CD4-positive, alpha-beta T cell treated with Interleukin-10 for 1 hour (primary cell): ENCODE measurements at places on chromosomes 6 and 20.

DNA sequence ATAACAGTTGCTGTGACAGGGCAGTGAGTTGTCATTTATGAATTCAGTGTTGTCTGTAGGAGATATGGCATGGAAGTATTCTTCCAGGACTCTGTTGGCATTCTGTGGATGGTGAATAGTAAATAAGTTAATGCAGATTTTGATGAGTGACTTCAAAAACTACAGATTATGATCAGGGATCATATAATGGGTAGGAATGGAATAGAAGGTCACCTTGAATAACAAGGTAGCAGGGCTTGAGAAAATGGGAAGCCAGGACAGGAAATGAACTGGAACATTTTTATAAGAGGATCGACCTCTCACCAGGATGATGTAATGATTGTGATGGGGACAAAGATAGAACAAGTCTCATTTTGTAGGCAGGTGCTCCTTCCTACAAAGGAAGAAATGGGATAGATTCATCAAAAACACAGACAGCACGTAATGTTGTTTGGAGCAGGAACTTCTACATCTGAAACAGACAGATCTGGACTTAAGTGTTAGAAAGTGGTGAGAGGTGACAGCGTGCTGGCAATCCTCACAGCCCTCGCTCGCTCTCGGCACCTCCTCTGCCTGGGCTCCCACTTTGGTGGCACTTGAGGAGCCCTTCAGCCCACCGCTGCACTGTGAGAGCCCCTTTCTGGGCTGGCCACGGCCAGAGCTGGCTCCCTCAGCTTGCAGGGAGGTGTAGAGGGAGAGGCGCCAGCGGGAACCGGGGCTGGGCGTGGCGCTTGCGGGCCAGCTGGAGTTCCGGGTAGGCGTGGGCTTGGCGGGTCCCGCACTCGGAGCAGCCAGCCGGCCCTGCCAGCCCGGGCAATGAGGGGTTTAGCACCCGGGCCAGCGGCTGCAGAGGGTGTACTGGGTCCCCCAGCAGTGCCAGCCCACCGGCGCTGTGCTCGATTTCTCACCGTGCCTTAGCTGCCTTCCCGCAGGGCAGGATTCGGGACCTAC, 30.8 kb upstream of the SSR1 start:
- DNase-seq: no peak

GRCh38 chr6:142702501-142703460, 242.2 kb downstream of the HIVEP2 start:
- peak; percentile 18 for DNase-seq

- DNase-seq: no peak
These were observed 50.5 kb downstream of the ZNF831 start for GRCh38 chr20:59214073-59214472.

- DNase-seq: no peak
These were observed 96.0 kb downstream of the SOBP start for GRCh38 chr6:107585815-107586435.

GRCh38 chr6:48736501-48737206, 625.7 kb upstream of the PTCHD4 start:
- DNase-seq: no peak

DNA sequence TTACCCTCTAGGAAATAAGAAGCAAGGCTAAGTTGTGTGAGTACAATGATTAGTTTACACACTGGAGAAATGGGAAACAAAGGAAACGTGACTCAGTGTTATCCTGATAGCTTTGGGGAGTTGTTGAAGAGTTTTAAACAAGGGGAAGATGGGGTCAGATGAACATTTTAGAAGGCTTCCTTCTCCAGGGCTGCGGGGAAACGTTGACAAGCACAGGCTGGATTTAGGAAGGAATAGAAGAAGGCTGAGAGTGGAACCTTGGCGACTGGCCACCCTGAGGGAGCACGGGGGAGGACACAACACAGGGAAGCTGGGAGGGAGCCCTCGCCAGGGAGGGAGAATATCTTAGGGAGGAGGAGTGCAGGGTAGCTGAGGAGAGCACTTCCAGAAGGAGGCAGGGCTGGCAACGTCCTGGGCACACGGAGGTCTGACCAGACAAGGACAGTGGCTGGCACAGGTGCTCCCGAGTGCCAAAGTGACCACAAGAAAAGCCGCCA, 134.7 kb downstream of the AIG1 start:
- DNase-seq: no peak

- DNase-seq: no peak
These were observed 7.9 kb upstream of the FAM210B start for GRCh38 chr20:56350842-56351241.
